Activated T-helper 1 cell treated with anti-CD3 and anti-CD28 coated beads, Interleukin-12 subunit alpha, Interleukin-12 subunit beta, Interleukin-2, Interleukin-4 antibody, amounts not matched to agents 30 ng/mL and 10 ng/mL and 1 ng/mL, durations not matched to agents 14 hours and 24 hours and 36 hours (primary cell): ENCODE measurements at places on chromosomes 5 and 9. TPM values are rescaled to one million over a fixed set of nuclear protein-coding genes. Genes with fewer than 3 reads are reported as not detected.

DNA sequence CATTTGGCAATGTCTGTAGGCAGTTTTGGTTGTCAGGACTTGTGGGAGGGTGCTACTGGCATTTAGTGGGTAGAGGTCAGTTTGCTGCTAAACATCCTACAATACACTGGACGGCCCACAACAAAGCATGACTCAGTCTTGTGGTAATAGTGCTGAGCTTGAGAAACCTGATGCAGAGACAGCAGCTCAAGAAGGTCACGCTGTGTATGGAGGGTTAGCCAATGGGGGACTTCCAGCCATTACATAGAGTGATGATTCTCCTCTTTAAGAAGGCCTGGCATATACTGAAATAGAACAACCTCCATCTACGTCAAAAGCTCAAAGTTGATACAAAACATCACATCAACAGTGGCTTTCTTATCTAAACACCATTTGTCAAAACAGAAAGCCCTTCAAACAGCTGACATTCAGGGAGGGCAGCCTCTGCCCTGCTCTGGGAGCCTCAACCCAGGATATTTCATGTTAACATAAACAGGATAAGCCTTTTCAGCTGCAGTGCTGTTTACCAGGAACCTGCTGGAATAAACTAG, 143.0 kb downstream of the GPBP1 start:
- DNase-seq, result no peak

DNA sequence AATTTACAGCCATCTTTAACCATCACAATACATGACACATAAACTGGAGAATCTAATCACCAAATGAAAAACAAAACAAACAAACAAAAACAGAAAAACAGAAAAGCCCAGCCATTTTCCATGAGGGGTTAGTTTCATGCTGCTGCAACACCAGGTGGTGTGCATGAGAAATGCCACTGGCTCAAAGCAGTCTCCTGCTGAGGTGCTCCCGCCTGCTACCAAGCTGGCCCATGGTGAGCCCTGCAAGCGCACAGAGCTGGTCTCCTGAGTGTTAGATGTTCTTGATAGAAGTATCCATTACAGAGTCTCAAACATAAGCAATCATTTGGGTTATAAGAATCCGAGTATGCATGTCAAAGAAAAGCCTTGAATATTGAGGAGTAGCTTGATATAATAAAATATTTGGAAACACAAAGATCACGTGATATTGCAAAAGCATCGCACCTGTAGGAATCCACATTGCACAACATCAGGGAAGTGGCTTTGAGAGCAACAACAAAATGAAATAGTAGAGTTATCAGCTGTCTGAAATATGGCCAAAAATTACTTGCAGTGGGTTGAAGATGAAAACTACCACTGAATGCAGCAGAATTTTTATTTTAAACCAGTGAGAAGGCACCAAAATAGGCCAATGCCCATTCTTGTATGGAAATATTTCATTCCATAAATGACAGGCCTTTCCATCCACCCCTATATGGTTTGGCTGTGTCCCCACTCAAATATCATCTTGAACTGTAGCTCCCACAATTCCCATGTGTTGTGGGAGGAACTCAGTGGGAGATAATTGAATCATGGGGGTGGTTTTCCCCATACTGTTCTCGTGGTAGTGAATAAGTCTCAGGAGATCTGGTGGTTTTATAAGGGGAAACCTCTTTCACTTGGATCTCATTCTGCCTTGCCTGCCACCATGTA, 194.8 kb downstream of the SYK start:
- DNase-seq, result no peak

DNA sequence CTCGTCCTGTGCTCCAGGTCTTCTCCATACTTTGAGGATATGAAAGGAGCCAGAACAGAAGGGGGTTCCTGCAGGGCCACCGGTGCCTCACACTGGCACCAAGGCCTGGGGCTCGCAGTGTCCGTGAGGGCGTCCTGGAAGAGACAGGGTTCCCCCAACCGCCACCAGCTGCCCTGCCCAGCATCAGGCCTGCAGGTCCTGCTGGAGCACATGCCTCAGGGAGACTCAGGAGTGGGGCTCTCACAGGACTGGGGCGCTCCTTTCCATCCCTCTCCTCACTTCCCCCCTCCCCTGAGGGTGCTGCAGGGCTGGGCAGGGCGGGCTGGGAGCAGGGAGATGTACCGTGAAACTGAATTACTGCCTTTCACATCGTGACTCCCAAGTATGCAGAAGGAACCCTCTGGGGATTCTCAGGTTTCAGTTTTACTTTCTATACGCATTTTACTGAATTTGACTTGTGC, 31.7 kb downstream of the CEP72 start:
- no peak for DNase-seq

DNA sequence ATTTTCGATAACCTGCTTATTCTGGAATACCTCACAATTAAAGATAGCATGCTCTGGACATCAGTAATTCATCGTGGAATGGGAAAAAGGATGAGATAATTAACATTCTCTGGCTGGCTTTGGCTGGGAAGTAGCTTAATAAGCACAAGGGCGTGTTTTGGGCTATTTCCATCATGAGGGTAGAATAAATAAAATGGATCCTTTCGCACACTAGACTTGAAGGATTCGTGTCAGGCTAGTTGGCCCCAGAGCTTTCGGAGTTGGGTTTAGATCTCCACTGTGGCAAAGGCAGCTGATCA, 151.2 kb upstream of the ADRA1B start:
- no peak for DNase-seq

DNA sequence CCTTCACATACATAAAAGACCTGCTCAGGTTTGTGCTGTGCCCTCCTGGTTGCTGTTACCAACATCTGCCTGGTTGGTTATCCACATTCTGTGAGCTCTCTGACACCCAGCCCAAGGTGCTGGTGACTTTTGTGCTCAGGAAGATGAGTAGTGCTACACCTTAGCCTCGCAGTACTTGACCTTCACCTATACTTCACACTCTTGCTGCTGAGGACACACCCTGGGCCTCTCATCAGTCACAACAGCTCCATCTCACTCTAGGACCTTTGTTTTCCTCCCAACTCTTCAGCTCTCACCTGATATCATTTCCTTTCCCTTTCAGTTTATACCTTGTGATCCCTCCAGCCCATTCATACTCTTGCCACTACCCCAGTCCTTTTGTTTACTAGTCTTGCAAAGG, 10.7 kb upstream of the SLC22A5 start:
- DNase-seq, result no peak

DNA sequence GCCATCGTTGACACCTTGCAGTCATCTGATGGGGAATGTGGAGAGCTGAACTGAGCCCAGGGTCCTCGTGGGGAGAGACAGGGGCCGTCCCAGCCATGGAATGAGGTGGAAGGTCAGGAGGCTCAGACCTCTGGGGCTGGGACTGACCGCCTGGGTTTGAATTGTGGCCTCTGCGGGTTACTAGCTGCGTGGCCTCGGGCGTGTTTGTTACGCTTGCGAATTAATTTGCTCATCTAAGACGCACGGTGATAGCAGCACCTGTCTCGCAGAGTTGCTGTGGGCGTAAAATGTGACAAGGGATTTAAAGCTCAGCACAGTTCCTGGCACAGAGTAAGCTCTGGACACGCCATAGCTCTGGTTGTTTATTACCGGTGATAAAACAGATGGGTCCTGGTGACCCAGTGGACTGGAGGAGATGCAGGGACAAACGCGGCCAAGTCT, 19.4 kb upstream of the DAB2IP start:
- DNase-seq, result no peak

- DNase-seq, result no peak
Measured at GRCh38 chr5:132268769-132269551, 11.5 kb downstream of the PDLIM4 start.

GRCh38 chr5:4579679-4580078, 560.5 kb upstream of the ADAMTS16 start:
- DNase-seq, result no peak

GRCh38 chr5:108930107-108930506, 182.4 kb downstream of the FER start:
- DNase-seq, result no peak

DNA sequence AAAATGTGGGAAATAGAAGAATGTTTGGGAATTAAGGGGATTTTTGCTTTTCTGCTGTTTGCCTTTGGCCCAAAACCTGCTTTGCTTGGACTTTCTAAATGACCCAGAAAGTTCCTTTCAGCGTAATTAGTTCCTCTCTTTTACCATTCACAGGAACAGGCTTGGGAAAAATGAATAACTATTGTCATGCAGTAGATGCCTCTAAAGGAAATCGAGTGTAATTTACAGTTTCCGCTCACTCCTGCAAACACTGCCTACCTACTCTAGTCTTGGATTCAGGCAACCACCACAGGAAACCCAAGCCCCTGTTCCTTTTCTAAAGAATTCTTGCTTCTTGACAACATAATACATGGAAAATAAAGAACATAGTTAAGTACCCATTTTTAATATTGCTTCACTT, 25.0 kb downstream of the TTC23L start:
- DNase-seq, result no peak

DNA sequence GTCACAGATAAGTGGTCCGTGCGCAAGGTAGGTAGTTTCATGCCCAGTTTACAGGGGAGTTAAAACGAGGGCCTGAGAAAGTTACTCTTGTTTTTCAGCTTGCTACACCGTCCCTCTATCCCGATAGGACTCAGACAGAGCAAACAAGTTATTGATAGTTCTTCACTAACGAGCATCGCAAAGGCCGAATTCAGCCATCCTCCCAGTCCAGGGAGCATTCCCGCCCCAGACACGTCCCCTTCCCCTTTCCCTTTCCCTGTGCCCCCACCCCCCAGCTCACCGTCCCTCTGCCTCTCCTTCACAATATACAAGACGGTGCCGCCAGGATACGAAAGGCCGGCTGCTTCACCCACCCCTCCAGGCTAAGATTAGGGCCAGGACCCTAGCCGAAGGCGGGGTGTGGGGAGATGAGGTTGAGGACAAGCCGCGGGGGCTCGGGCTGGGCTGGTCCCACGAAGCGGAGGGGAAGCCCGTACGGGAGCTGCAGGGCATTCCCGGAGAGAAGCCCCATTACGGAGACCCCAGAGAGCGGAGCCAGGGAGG, 599 bp downstream of the KIAA1191 start:
- peak; percentile 7 for DNase-seq

GRCh38 chr9:124559871-124560270, 52.7 kb upstream of the NR5A1 start:
- DNase-seq, result no peak

Gene JAKMIP2
- total RNA-seq, result 1.1 TPM in 2 replicates

DNA sequence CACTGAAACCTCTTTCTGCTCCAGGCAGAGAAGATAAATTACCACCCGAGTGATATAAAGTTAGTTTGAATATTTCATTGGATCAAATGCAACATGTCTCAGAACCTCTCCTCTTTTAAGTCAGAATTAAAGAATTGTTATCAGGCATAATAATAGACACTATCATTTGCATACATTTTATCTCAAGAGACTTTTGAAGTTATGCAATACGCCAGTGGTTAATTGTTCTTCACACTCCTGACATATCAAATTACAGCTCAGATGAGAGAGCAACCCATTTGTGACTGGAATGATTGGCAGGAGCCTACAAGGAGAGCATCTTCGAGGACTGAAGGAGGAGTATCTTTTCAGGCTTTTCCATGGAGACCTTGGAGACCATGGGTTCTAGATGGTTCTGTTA, 452.2 kb downstream of the KDM4C start:
- DNase-seq, result no peak

DNA sequence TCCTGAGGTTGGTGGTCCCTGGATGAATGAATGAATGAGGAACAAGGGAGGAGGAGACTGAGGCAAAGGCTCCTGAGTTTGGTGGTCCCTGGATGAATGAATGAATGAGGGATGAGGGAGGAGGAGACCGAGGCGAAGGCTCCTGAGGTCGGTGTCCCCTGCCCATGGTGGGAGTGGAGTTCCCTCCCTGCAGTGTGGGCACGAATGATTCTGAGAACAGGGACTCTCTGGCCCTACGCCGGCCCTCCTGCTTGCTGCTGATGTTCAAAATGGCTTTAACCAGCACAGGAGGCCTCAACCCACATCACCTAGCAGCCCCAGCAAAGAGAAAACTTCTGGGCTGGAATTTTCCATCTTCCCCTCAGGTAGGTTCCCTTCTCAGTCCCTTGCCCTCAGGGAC, 377.8 kb downstream of the IRX2 start:
- no peak for DNase-seq

DNA sequence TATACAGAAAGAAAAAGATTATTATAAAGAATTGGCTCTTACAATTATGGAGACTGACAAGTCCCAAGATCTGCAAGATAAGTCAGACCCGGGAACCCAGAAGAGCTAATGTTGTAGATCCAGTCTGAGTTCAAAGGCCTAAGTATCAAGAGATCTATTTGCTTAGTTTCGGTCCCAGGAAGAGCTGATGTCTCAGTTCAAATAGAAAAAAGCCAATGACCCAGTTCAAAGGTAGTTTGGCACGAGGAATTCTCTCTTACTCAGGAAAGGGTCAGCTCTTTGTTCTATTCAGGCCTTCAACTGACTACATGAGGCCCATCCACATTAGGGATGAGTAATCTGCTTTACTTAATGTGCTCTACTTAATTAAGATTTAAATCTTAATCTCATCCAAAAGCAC, 128.3 kb upstream of the PLCXD3 start:
- no peak for DNase-seq

- no peak for DNase-seq
Measured at GRCh38 chr5:158998793-158999325, 100.9 kb downstream of the EBF1 start.

Gene C5orf58
- total RNA-seq, result not detected in 2 replicates

Gene ARSI
- not detected in 2 replicates for total RNA-seq

GRCh38 chr5:37839407-37840052, at the start of gene GDNF:
Gene GDNF, minus strand, starts transcription at chr5:37840041. Its CDS starts 5,245 bp downstream, at chr5:37834796.
- DNase-seq, result no peak

Gene FGF1
- total RNA-seq, result 0.08 TPM in 1 of 2 replicates, not detected in the other

Gene MYORG
- 1.0 and 1.9 TPM in 2 replicates for total RNA-seq

Gene SLC2A6
- total RNA-seq, result 4.1 and 4.6 TPM in 2 replicates

Gene DRD1
- not detected in 2 replicates for total RNA-seq

GRCh38 chr5:14873093-14873492, 1.5 kb upstream of the ANKH start:
- DNase-seq, result no peak

Gene AQP7
- not detected in 2 replicates for total RNA-seq

DNA sequence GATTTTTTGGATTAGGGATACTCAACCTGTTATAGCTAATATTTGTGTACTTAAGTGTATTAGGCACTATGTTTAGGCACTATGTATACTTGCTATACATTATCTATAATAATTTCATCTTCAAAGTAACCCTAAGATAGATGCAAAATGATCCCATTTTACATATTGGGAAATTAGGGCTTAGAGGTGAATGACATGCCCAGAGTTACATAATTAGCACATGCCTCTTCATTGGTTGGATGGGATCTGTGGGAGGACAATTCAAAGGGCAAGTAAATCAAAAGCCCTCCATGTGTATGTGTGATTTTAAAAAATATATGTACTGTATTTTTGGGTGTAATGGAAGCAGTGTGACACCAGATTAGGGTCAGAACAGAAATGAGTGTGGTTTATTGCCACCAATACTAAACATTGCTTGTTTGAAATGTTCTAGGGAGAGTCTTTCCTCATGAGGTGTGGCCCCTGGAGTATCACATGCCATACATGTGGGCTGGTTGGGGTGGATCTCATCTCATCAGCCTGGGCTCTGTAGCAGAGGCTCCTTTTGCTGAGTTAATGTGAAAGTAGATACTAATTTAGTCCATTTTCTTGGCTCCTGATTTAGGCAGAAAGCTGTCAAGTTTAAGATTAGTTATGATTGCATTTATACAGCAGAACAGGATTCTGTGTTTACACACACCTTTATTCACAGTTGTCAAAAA, 5.5 kb downstream of the C9orf85 start:
- no peak for DNase-seq
